Cardiac septum (tissue), 1 donor: ENCODE measurements at places on chromosomes 13 and 19. TPM values are rescaled to one million over a fixed set of nuclear protein-coding genes. Genes with fewer than 3 reads are reported as not detected.
A peak's percentile ranks its signal among the peaks of the same experiment; 100 is the strongest.

MAP2K7 gene
- total RNA-seq = 28.6 TPM

NXNL1 gene
- 0.59 TPM for total RNA-seq

PCDH8 gene
- total RNA-seq = not detected

ZNF878 gene
- not detected for total RNA-seq

FGF21 gene
- not detected for total RNA-seq

MIA gene
- total RNA-seq = 1.00 TPM

C1QTNF9 gene
- 0.83 TPM for total RNA-seq

DNA sequence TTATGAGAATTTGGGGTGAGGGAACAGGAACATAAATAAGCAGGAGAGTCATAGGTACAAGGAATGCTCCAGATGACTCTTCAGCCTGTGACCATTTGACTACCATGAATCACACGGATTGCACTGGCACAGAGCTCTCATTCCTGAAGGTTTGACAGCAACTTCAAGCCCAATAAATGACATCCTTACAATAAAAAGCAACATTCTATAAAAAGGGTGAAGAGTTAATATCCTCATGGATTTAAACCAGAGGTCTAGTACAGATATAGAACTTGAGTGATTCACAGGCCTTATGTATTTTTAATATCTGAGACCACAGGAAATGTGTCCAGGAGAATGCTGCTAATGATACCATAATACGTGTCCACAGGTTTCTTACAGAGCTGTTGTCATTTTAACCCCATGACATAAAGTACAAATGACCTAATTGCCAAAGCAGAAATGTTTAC lies 158.1 kb downstream of the IRS2 start:
- DNase-seq = no peak

GRCh38 chr13:44385847-44386246 lies 12.2 kb downstream of the SERP2 start:
- no peak for DNase-seq

- no peak for DNase-seq
Measured at GRCh38 chr13:42170029-42170428, 101.9 kb upstream of the AKAP11 start.

GRCh38 chr19:18814063-18814462 lies 17.7 kb upstream of the UPF1 start:
- DNase-seq = no peak

- no peak for DNase-seq
Measured at GRCh38 chr13:40682449-40683240, 16.2 kb upstream of the FOXO1 start.

GRCh38 chr19:41554907-41555306 lies 21.1 kb upstream of the CEACAM21 start:
- no peak for DNase-seq

GRCh38 chr19:18939922-18940768 lies 872 bp downstream of the HOMER3 start:
- DNase-seq = no peak

GRCh38 chr19:38298821-38299680 lies 5.0 kb upstream of the C19orf33 start:
- no peak for DNase-seq

- no peak for DNase-seq
Measured at GRCh38 chr13:50573066-50573465, 270.4 kb downstream of the DLEU7 start.

DNA sequence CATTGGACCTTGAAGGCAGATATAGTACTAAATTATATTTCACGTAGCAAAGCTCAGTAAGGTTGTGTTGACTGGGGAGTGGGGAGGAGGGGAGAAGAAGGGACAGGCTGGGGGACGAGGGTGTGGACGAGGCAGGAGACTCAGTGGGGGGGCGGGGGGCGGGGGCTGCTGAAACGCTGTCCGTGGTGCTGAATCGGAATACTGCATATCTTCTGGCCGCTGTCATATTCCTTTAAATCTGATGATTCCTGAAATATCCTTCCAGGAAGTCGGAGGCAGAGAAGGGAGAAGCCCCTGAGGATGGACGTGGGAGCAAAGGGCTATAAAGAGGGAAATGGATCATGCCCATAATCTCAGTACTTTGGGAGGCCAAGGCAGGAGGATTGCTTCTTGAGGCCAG lies 34.7 kb upstream of the CASP14 start:
- no peak for DNase-seq

- DNase-seq = no peak
Measured at GRCh38 chr13:40251343-40252032, 415.0 kb downstream of the FOXO1 start.

- DNase-seq = no peak
Measured at GRCh38 chr13:67462098-67462497, 232.0 kb upstream of the PCDH9 start.

GRCh38 chr19:11093689-11094238 lies 4.5 kb downstream of the LDLR start:
- DNase-seq = no peak

- no peak for DNase-seq
Measured at GRCh38 chr13:20387441-20387971, 138.2 kb downstream of the CRYL1 start.

DNA sequence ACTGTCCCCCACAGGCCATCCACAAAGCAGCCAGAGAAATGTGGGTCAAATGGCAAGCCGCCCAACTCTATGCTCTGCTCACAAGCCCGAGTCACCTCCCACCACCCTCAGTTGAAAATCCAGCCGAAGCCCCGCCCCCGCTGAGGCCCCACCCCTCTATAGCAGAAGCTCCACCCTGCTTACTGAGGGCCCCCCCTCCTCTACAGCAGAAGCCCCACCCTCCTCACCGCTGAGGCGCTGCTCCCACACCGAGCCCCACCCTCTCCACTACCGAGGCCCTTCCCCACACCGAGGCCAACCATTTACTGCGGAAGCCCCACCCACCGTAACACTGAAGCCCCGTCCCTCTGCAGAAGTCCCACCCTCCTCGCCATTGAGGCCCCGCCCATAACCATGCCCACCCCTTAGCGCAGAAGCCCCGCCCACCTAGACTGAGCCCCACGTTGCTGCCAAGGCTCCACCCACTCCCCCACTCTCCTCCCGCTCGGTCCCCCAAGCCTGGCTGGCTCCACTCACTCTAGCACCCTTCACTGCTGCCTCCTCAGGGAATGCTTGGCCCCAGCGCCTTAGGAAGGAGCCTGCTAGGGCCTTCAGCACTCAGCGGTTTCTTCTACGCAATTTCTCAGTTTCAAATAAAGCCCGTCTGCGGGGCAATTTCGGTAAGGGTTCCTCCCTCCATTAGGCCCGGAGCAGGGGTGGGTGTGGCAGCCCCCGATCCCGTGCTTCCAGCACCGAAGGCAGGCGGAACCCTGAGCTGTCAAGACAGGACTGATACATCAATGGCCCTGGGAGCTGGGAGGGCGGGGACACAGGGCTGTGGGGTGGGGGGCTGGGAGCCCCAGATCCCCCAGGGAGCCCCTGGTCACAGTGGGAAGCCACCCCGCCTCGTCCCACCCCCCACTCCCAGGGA lies 9.0 kb upstream of the MYDGF start:
- DNase-seq = no peak

DNA sequence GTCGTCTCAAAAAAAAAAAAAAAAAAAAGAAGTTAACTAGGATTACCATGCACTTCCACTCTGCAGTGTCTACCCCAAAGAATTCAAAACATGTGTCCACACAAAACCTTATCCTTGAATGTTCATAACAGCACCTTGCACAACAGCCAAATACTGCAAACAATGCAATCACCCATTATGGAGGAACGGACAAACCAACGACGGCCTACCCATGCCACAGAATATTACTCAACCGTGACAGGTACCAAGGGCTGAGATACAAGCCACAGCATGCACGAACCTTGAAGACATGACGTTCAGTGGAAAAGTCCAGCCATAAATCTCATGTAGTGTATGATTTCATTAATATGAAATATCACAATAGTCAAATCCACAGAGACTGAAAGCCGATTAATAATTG lies 3.0 kb upstream of the SHISA7 start:
- DNase-seq = no peak

GRCh38 chr19:33878030-33878544 lies 81.4 kb downstream of the KCTD15 start:
- DNase-seq = no peak

DNA sequence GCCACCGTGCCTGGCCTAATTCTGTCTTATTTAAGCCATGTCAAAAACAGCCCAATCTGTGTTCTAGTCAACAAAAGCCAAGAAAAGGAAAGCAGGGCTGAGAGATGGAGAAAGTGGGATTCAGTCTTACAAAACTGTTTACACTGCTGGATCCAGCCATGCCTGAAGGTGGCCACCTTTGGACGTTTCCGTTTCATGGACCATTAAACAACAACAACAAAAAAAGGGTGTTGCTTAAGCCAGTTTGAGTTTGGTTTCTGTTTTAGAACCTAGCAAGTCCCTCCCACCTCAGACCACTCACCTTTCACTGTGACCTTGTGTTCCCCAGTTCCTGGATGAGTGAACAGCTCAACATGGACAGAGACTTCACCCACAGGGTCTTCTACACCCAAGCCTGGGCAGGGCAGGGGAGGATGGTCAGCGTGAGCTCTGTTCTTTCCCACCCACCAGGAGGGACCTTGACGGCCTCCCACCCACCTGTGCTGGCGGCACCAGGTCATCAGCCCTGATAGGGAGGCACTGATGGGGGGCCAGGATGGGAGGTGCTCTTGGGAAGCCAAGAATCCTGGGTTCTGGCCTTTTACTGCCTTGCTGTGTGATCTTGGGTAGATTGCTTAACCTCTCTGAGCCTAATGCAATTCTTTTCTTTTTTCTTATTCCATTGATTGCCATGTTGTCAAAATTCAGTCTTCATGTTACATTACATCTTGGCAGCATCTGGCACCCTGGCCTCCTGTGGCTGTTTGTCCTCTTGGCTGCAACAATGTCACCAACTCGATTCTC lies 56.2 kb downstream of the COLGALT1 start:
- DNase-seq = no peak

- DNase-seq = no peak
Measured at GRCh38 chr19:51719251-51719988, 4.4 kb downstream of the HAS1 start.

- no peak for DNase-seq
Measured at GRCh38 chr19:46844067-46844489, 6.6 kb downstream of the AP2S1 start.

DNA sequence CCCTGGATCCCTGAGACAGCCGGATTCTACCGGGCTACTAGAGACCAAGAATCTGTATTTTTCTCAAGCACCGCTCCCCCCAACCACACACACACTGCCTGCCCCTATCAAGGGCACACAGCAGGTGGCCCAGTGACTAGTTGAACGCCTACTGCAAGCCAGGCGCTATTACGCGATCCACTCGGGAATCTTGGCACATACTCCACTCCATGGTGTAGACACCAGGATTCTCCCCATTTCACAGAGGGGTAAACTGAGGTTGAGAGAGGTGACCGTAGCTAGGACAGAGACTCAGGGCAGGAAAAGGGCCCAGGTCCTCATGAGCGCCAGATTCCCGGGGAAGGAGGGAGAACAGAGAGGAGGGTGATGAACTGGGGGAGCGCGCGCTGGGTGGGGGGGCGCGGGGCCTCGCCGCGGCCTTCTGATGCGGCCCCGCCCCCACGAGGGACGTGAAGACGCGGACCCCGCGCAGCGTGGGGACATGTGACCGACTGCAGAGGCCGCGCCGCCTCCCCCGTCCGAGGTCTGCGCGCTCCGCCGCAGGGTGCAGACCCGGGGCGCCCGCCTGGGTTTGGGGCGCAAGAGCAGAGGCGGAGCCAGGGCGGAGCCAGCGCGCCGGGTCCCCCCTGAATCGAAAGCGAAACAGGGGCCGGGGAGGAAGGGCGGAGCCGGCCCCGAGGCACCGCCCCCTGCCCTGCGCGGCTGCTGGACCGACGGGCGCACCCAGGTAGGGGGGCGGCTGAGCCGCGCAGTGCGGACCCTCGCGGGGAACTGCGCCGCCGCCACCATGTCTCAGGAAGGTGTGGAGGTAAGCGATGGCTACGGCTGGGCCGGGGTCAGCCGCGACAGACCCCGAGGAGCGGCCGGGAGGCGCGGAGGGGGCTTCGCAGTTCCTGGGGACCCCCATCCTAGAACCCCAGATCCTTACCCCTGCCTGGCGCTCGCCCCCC lies at the start of gene SHFL:
TSS of gene SHFL (plus strand) at position 677 of the 950 bp plus-strand sequence. CDS start at position 788, 111 bp downstream.
- peak; percentile 94 for DNase-seq

DNA sequence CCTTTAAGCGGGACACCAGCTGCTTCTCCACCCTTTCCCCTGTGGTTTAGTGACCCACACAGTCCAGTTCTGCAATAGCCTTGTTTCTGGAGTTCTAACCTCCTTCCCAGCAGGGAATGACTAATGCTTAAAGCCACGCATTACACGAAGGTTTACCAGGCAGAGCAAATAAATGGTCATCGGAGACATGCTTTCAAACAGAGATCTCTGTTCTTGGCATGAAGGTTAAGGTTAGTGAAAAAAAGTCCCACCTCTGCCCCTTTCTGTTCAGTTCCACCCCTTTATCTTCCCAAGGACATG lies 25.3 kb upstream of the MEDAG start:
- DNase-seq = no peak

DNA sequence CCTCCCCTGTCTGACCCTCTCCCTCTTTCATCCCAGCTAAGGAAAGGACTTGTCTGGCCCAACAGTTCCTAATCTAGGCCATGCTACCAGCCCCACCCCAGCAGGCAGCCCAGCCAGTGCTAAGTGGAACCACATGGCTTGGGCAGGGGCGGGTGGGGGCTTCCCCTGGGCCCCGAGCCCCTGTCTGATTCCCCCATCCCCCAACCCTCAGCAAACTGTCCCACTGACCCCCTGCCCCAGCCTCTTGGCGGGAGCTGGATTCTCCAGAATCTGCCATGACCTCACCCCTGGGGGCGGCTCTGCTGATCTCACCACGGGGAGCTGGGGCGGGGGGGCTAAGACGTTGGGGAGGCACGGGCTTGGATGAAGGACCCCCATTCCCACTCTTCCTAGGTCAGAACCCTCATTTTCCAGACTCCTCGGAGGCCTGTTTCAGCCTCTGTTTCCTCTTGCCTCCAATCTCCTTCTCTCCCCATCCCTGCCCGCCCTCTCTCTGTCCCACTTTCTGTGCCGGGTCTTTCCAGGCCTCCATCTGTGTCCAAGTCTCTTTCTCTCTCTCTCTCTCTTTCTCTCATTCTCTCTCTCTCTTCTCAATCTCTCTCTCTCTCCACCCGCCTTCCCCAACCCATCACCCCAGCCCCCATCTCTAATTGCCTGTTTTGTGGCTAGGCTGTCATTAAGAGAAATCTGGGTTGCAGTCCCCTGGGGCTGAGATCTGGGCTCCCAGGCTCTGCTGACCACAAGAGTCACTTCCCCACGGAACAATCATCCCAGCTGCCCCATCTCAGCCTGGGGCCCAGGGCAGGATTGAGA lies 2.7 kb downstream of the COL5A3 start:
- DNase-seq = no peak

DNA sequence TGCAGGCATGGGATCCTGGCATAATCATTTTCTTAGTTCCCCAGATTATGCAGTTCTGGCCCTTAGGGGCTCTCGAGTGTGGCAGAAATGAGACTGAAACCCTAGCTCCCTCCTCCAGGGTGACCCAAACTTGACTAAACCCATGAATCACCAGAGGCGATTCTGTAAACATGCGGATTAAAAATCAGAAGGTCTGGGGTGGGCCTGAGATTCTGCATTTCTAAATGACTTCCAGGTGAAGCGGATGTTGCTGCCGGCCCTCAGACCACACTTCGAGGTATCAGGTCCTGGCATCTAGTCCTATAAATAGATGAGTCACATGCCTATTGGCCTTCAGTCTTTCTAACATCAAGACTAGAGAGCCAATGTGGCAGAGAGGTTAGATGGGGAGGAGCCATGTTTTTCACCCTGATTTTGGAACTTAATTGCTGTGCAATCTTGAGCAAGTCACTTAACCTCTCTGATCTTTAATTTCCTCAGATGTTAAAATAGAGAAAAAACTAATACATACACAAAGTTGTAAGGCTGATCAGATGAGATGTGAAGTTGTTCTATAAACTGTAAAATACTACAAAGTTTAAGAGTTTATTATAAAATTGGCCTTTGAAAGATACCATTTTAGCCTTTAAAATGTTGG lies 431.2 kb downstream of the FOXO1 start:
- no peak for DNase-seq
